ENCODE measurements at places on chromosomes 1 and 21.

GRCh38 chr1:19644395-19644680, 227 bp downstream of the NBL1 start:
- DNase-seq = no peak

GRCh38 chr1:3905953-3906671, 6.0 kb upstream of the C1orf174 start:
- no peak for DNase-seq

GRCh38 chr1:54488779-54489626, 59.0 kb upstream of the ACOT11 start:
- DNase-seq = peak; percentile 10

GRCh38 chr1:32918179-32918578, 17.0 kb upstream of the TMEM54 start:
- no peak for DNase-seq
